ENCODE measurements at places on chromosomes 16 and 17. TPM values are rescaled to one million over a fixed set of nuclear protein-coding genes. Genes with fewer than 3 reads are reported as not detected.

The CTRB2 gene
- not detected for total RNA-seq

The TVP23A gene
- not detected for total RNA-seq

The PRKCB gene
- total RNA-seq = 1.3 TPM

- no peak for DNase-seq
Observed at GRCh38 chr17:73650140-73650539, 5.9 kb upstream of the SDK2 start.

DNA sequence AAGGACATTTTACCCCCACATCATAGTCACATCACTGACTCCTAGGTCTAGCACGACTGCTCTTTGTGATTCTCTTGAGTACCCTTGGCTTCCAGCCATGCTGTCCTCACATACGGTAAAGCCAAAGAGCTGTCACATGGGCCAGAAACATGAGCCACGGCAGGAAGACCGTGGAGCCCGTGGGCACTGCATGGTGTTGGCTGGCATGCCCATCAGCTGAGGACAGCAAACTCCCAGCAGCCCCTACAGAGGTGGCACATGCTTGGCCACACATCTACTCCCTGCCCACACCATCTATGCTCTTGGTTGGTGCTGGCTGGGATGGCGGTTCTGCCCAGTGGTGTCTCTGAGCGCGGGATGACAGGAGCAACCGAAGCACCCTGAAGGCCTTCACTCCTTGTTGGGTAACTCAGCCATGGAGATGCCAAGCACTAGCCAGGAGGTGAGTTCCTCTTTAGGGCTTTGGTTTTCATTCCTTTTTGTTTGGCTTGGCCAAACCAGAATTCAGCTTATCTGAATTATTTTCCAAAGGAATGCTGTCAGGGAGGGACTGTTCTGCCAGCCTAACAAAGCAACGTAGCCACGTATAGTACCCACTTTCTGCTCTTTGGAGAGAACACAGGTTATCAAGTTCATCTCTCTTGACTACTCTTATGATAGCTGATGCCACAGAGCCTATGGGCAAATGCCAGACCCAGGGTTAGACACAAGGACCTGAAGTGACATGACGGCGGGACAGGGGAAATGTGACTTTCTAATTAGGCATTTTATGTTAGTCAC, 10.0 kb downstream of the TNFAIP1 start:
- peak; percentile 39 for DNase-seq

- no peak for DNase-seq
Observed at GRCh38 chr17:63293323-63294075, 152.6 kb downstream of the CYB561 start.

DNA sequence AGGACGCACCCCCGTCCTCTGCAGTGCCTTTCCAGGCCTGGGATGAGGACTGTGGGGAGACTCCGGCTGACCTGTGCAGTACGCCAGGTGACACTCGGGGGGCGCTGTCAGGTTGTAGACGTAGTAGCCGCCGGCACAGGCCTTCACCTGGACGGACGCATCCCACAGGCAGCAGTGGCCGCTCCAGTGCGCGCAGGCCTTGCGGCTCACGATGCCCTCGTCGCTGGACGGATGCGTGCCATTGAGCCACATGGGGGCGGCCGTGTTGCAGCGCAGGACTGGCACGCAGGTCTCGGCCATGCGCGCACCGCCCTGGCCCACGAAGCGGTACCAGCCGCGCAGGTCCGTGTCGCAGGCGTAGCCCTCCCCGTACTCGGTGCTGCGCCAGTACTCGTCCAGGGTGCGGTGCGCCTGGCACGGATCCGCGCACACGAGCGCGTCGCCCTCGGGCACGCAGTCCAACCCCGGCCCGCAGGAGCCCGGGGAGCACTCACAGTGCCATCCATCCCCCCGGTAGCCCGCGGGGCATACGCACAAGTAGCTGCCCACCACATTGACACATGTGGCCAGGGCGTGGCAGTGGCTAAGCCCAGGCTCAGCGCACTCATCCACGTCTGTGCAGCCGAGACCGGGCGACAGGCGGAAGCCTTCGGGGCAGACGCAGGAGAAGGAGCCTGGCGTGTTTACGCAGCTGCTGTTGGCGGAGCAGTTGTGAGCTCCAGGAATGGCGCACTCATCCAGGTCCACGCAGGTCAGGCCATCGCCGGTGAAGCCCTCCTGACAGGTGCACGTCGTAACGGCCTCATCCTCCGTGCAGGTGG, 3.9 kb downstream of the UMOD start:
- no peak for DNase-seq

DNA sequence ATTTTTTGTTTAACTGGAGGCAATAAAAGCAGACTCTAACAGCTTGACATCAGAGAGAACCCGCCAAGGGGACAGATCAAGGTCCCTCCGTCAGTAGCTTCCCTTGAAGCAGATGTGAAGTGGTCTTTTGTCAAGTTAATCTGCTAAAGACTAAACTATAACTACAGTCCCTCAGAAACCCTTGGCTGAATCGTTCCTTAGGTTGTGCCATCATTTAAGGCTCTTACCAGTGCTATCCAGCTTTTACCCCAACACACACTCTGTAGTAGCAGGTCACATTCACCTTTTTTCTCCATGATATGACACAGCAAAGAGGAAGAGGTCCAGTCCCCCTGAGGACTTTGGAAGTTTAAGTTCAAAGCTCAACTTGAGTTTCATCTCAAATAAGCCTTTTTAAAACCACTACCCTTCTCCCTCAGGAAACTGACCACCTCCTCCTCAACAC, 49.7 kb downstream of the ERN1 start:
- DNase-seq = no peak

GRCh38 chr17:39979016-39979670, 1.5 kb upstream of the PSMD3 start:
- no peak for DNase-seq

DNA sequence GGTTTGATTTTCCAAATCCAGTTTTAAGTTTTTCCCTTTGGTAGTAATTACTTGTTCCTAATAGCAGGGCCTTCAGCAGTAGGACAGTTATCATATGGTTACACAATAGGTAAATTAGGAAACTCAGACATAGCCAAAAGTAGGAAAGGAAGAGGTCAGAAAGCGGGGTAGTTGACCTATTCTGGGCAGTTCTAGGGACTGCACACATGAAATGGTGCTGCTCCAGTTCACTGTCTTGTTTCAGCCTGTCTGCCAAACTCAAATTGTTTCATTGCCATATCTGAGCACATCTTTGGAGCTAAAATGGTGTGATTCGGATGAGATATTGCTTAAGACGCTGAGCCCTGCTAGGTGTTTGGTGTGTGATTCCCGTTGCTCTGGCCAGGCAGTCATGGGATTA, 56.7 kb downstream of the TANGO6 start:
- DNase-seq = no peak
